NCI-H2171 (cell line): ENCODE measurements at places on chromosomes 12 and 14.

DNA sequence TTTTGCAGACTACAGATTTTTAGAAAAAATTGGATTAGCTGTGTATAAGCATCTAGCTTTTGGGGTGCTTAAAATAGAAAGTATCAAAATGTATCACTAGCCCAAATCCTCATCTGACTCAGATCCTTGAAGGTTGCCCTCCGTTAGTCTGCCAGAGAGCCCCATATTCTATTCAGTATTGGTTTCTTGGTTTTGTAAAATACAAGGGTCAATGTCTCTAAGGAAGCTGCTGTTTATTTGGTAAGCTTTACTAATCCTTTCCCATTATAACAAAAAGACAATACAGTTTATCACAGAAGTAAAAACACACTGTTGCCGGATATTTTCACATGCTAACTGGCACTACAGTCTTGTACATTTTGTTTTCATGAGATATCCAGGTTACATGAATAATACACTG lies 92.8 kb upstream of the PTHLH start:
- DNase-seq = no peak

GRCh38 chr12:106883426-106883825 lies 72.3 kb upstream of the TMEM263 start:
- no peak for DNase-seq

GRCh38 chr14:32426586-32427388 lies 97.7 kb downstream of the AKAP6 start:
- DNase-seq = no peak

- DNase-seq = no peak
Observed at GRCh38 chr14:55458800-55459515, 18.5 kb upstream of the TBPL2 start.

- no peak for DNase-seq
Observed at GRCh38 chr12:108704527-108704926, 26.8 kb downstream of the CORO1C start.

DNA sequence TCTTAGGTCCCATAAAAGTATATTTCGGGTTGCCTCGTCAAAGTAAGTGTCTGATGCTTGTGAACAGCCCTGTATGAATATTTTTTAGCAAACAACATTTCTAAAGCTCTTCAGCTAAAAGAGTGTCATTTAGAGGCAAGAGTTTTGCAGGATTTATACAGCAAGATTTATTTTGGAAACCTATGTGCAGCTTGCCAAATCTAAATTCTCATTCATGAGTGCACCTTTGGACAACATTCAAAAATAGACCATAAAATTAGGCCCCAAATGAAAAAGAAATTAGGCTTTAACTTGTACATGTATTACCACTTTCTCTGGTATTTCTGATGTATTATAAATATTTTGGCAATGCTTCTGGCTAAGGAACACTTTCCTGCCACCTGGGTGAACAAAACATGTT lies 224.4 kb upstream of the PDZRN4 start:
- DNase-seq = no peak

DNA sequence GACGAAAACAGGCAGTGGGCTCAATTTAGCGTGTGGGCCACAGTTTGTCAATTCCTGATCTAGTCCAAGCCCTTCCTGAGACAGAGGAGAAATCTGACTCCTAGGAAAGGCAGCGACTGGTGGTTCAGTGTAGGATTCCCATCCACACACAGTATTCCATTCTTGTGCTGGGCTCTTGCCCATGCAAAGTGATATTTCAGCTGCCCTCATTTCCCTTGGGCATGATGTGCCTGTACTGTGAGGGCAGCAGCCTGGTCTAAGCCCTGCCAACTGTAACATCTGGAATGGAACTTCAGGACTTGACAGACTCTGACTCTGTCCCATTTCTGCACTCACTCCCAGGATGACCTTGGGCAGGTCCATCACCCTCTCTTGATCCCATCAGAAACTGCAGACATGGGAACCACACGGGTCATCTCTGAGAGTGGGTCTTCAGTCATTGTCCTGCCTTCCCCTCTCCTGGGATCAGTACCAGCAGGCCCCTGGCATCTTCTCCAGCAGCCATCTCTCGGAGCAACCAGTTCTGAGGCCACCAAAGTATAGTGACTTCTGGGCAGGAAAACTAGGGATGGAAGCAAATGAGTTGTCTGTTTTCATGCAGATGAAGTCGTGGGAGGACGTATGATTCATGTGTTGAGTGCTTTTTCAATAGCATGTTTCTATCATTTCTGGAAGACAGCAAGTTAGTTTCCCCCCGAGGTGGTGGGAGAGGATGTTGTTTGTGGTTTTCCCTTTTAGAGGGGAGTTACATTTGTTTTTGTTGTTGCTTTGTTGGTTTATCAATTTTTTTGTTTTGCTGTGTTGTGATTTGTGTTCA lies 54.2 kb upstream of the BCL2L14 start:
- no peak for DNase-seq

GRCh38 chr14:21997300-21997699 lies 323.7 kb upstream of the OR4E1 start:
- DNase-seq = peak; percentile 8

- DNase-seq = no peak
Observed at GRCh38 chr12:65536876-65537681, 258.6 kb downstream of the MSRB3 start.

GRCh38 chr12:43578782-43579181 lies 26.8 kb upstream of the ADAMTS20 start:
- DNase-seq = no peak

GRCh38 chr12:49344486-49345050 lies 2.1 kb upstream of the DNAJC22 start:
- no peak for DNase-seq

GRCh38 chr12:101231636-101232035 lies 21.6 kb upstream of the SLC5A8 start:
- no peak for DNase-seq

- no peak for DNase-seq
Observed at GRCh38 chr14:71758229-71758951, 173.8 kb upstream of the RGS6 start.

GRCh38 chr12:44588651-44589050 lies 287.5 kb downstream of the NELL2 start:
- no peak for DNase-seq

GRCh38 chr14:106564058-106564643 lies 1037.8 kb downstream of the TMEM121 start:
- DNase-seq = no peak

GRCh38 chr14:95046711-95047681 lies 110.3 kb downstream of the DICER1 start:
- DNase-seq = no peak

DNA sequence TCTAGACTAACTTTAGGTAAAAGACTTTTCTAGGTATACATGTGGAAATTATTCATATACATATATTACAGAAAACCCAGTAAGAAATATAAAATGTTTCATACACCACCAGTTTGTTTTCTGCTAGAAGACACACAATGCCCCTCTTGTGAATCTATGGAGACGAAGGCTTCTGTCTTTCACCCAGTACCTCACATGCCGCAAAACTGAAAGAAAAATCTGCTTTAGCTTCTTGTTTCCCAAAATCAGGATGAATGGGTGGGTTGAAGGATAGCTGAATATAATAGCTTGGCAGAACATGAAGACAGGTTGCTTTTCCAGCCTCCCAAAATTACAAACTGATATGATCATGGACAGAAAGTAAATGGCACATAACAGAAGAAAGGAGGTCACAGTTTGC lies 1.3 kb downstream of the TAS2R30 start:
- no peak for DNase-seq

DNA sequence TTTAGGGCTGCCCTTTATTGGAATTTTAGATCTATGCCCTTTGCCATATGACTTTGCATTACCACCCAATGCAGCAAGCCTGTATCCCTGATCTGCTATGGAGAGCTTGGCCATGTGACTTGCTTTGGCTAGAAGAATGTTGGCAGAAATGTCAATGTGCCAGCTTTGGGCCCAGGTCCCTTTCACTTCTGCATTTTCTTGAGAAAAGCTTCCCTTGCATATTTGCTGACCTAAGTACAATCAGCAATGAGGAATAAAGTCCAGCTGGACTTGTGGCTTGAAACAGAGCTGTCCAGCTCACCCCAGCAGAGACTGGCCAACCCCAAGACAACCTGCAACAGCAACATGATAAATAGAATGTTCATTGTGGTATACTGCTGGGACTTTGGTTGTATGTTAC lies 135.9 kb downstream of the PAH start:
- no peak for DNase-seq

- no peak for DNase-seq
Observed at GRCh38 chr12:56955631-56956256, 1.7 kb downstream of the RDH16 start.

DNA sequence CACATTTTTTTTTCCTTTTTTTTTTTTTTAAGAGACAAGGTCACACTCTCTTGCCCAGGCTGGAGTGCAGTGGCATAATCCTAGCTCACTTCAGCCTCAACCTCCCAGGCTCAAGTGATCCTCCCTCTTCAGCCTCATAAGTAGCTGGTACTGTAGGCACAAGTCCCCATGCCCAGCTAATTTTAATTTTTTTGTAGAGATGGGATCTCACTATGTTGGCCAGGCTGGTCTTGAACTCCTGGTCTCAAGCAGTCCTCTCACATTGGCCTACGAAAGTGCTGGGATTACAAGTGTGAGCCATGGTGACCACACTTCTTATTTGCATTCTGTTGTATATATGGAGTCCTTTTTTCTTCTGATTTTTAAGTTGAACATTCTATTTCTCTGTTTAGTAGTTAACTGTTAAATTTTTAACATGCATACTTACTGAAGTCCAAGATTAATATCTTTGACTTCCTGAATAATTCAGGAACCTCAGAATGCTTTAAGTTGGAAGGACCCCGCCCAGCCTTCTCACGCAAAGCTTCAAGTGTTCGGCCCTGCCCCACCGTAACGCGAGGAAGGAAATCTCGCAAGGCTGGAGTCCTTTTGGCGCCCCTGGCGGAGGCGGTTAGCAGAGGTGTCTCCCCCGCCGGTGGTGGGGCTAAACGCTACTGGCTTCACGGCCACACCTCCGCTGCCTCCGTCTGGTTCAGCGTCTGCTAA lies 21.6 kb downstream of the SPATS2 start:
- no peak for DNase-seq

GRCh38 chr12:95231190-95231589 lies 13.6 kb downstream of the VEZT start:
- DNase-seq = no peak

GRCh38 chr12:122726080-122726558 lies 4.5 kb downstream of the HCAR1 start:
- DNase-seq = no peak

DNA sequence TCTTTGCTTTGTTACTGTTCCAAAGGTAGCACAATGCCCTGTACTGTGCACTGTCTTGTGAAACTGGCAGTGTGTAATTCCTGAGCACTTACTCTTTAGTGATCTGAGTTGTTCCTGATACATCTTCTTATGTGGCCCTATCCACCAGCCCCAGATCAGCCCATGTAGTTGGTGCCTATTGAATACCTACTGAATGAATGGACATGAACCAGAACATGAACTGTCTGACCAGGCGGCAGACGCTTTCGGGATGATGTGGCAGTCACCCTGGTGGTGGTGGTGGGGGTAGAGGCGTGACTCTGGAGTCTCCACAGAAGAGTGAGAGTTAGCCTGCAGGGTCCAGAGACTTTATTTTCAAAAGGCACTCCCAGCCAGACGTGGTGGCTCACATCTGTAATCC lies 46.6 kb upstream of the PAPOLA start:
- no peak for DNase-seq

GRCh38 chr12:79897617-79898016 lies 37.3 kb downstream of the PPP1R12A start:
- no peak for DNase-seq

DNA sequence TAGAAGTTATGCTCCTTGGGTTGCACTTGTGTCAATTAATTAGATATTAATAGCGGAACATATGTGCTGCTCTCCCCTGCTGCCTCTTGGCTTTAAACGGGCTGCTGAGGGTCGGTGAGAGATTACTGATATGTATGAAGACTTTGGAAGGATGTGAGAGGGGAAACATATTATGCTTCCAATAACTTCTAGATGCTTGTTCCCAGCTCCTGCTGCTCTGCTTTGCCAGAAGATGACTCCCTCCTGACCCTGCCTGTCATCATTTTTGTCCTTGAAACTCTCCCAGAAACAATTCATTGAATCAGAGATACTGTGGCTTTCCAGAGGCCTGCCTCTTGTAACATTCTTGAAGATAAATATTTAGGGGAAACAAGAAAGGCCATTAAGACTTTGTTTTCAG lies 300.1 kb upstream of the STXBP6 start:
- no peak for DNase-seq

DNA sequence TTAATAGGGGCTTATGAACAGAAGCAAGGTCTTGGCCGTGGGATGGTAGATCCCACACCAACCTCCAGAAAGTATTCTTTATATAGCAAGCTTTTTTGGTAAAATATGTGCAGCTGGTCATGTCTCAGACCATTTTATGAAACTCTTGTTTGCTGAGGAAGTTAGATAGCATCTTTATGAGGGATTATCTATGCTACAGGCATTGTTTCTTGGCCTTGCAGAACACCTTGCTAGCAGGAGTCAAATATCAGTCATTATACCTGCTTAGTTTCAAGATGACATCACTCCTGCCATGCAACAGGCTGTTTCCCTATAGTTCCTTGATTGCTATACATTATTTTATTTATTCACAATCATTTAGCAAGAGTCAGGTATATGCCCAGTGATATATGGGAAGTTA lies 84.8 kb upstream of the LRFN5 start:
- DNase-seq = no peak

DNA sequence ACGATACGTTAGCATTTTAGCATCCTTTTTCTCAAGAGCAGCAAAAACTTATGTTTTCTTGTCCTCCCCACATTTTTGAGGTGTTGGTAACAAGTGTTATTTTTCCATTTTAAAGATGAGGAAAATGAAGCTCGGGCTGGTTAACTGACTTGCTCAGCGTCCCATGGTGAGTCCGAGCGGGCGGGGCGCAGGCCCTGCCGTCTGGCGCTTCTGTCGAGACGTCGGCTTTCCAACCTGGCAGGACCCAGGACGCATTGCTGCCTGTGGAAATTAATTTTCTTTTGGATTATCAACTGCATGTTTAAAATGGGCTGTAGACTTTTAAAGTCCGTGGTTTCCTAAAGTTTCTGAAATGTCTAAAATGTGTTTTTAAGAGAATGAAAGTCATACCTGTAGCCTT lies 30.4 kb downstream of the XRCC3 start:
- no peak for DNase-seq

DNA sequence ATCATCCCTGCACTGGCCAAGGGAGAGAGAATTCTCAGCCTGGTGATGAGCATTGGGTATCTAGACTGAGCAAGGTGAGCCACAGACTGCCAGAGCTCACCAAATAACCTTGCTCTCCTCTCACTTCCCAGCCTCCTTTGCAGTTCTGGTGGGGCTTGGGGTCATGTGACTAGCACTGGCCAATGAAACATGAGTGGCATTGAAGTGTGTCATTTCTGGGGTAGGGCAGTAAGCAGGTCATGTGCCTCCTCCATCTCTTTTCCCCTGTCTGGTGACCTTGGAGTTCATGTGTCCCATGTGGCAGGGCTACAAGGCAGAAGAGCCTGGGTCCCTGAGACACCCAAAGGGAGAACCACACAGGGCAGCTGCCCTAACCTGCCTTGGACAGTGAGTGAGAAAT lies 3.6 kb upstream of the KRT72 start:
- DNase-seq = no peak

- DNase-seq = no peak
Observed at GRCh38 chr12:1280059-1280458, 289.0 kb downstream of the ERC1 start.
